ENCODE measurements at places on chromosomes 12 and 14.

DNA sequence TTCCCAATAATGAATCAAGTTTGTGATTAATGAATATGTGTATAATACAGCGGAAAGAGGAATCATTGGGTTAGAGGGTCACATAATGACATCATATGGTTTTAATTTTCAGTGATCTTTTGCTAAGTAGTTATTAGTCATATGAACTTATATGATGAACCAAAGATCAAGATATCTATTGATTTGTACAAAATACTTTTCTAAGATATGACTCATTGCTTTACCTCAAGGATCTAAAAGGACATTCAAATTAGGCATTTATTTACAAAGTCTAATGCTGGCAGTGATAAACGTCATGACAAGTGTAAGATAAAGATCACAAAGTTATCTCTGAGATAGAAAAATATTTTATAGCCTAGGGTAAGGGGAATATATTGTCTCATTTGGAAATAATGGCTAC lies 417.8 kb downstream of the RPL10L start:
- no peak for DNase-seq

GRCh38 chr12:48183091-48183875 lies at the start of gene CCDC184:
Gene CCDC184 (plus strand): TSS chr12:48183644. CDS start chr12:48184123, 479 bp downstream.
- DNase-seq = peak; percentile 91

DNA sequence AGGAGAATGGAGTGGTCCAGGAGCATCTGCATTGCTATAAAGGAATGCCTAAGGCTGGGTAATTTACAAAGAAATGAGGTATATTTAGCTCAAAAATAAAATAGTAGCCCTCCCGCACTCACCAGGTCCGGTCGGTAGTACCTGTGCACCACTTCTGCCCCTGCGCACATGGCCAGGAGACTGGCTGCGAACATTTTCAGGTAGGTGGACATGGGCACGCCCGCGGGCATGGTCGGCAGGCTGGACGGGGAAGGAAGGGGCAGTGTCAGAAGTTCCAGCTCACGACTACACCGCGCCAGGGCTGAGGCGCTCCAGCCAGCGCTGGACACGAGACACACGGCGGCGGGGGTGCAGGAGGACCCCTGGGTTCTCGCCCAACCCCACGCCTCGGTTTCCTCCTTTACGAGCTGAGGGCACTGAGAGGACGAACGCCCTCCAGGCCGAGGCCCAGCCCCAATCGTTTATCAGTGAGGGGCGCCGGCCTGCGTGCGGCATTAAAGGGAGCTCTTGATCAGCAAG lies 9.1 kb upstream of the TDG start:
- peak; percentile 69 for DNase-seq

DNA sequence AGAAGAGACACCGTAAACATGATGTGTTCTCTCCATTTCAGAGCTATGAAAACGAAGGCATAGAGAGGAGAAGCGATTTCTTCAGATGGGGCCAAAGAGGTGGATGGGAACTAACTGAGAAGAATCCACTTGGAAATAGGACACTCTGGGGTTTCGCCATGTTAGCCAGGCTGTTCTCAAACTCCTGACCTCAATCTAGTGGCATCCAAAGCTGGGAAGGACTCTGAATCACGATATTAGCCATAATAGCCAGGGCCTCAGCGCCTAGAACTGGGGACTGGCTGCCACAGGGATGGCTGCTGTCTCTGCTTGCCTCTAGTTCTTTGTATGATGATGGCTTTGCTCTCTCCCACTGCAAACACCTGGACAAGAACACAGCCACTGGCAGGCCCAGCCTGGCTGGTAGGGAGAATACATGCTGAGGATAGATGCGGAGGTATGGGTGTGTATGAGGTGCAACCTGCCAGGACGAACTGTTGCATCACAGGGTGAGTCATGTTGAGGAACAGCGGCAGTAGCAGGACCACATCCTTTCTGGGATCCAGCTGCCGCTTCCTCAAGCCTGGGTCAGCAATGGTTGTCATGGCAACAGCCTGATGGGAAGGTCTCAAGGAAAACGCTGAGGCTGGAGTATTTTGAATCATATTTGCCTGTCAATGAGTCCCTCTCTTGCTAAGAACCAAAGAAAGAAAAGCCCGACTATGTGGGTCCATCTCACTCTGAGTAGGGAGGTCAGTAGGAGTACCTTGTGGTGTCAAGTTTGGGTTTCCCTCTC lies 31.1 kb downstream of the CCDC177 start:
- peak; percentile 46 for DNase-seq

DNA sequence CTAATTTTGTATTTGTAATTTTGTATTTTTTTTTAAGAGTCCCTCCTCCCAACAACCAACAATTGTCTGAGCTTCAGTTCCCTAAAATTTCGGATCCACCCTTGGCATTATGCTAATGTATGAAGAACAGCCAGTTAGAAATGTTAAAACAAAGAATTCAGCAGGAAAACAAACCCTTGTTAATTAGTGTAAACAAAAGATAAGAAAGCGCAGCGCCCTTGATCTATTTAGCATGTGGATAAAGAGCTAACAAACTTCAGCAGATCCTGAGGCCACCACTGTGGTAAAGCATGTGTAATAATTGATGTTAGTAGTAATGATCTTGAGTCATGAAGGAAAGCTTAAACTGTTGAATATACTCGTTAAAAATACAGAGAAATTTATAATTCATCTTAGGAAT lies 199.8 kb downstream of the TMX1 start:
- no peak for DNase-seq

GRCh38 chr12:1132311-1132710 lies 141.3 kb downstream of the ERC1 start:
- DNase-seq = no peak

DNA sequence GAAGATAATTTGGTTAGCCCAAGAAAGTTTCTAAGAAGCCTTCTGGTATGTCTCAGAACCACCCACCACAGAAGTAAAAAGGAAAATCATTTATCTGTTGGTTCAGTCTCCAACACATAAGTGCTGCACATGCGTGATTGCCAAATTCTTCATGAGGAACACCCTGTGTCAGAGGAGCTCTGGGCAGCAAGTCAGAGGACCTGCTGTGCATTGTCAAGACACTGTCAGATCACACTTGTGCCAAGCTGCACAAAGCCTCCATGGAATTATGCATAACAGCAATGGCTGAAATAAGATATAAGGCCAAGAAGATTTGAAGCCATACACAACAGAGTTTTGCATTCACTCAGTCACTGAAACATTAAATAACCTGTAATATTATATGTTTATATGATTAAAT lies 1304.7 kb upstream of the FLRT2 start:
- no peak for DNase-seq

Data from NCI-H146 (cell line).